ENCODE measurements at places on chromosomes 5 and 9.

DNA sequence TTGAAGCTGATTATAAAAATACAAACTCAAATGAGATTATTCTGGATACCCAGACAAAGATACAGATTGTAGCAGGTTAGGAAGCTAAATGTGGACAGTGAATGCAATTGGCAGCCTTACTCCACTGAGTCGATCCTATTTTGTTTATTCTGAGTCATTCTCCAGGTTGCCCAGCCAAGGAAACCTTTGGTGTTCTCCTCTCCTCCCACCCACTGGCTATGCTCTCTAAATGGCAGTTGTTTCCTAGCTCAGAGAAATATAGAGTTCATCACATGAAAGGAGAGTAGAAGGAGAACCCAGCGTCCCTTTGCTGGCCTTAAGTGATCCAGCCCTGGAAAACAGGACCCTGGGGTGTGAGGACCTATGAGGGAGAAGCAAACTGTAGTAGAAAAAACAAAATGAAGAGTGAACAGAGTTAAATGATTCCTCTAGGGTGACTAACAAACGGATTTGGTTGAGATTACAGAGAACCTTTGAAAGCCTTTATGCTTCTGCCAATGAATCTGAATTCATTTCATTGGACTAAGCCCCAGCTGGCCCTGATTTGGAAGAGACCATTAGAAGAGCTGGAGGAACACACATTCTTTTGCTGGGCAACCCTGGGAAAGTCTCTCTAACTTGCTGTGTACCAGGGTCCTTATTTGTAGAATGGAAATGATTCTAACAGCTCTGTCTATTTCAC, 95.1 kb downstream of the BRINP1 start:
- DNase-seq: no peak

GRCh38 chr9:134922066-134922931, 4.6 kb upstream of the FCN1 start:
- no peak for DNase-seq

GRCh38 chr9:113668061-113668460, 204.5 kb downstream of the RGS3 start:
- no peak for DNase-seq

- no peak for DNase-seq
Observed at GRCh38 chr9:133836001-133836758, 98.0 kb upstream of the SARDH start.

DNA sequence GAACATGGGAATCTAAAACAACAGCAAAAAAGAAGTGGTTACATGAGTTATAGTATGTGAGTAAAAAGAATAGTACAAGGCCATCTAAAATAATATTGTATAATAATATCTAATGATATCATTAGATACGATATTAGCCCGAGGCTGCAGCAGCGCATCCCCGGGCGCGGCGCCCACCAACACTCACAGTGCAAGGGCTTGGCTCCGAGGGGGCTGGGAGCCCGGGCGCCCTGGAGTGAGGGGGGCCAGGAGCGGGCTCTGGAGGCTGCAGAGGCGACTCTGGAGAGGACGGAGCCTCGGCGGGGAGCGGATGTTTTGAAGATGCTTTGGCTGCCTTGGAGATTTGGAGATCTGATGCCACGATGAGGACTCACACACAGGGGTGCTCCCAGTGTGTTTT, 68.1 kb upstream of the TMEM252 start:
- DNase-seq: no peak

- no peak for DNase-seq
Observed at GRCh38 chr5:76379316-76379715, 23.8 kb upstream of the IQGAP2 start.

GRCh38 chr5:178505639-178506407, 84.4 kb downstream of the COL23A1 start:
- no peak for DNase-seq

- no peak for DNase-seq
Observed at GRCh38 chr9:132986640-132987620, 8.4 kb downstream of the GFI1B start.

- DNase-seq: no peak
Observed at GRCh38 chr5:6175172-6175854, 203.0 kb downstream of the MED10 start.

- no peak for DNase-seq
Observed at GRCh38 chr5:84259283-84260045, 125.2 kb downstream of the EDIL3 start.

DNA sequence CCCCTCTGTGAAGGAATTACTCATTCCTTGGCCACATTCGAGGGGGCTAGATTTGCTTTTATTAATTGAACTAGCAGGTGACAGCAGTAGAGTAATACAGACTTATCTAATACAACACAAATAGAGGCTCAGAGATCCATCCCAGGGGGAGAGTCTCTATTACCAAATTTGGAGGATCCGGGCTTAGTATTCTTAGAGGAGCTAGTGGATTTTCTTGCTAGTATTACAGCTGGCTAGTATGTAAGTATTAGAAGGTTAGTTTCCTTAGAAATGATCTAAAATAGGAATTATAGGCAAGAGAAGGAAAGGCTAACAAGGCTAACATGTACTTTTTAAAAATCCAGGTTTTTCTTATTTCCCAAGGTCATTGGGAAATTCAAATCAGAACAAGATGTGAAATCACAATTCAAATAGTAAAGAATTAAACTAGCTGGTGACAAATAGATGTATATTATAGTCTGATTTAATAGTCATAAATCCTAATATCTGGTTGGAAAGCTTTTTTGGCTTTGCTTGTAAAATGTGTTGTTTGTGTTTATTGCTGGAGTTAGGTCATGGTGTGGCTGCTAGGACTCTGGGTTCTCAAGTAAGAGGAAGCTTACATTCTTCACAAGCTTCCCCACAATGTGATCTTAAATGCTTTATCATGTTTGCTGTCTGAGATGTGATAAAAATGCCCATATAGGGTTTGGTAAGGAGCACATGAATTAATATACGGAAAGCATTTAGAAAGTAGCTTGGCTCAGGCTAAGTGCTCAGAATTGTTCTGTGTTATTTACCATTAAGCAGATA, 160.4 kb upstream of the MPDZ start:
- no peak for DNase-seq

- DNase-seq: no peak
Observed at GRCh38 chr5:88736494-88736893, 146.5 kb downstream of the MEF2C start.

GRCh38 chr5:36571401-36572042, 34.9 kb upstream of the SLC1A3 start:
- no peak for DNase-seq

- DNase-seq: no peak
Observed at GRCh38 chr5:17203329-17204132, 13.9 kb upstream of the BASP1 start.

- DNase-seq: no peak
Observed at GRCh38 chr5:141641634-141642267, 5.0 kb downstream of the RELL2 start.

- DNase-seq: no peak
Observed at GRCh38 chr5:32687499-32687831, 23.7 kb upstream of the NPR3 start.

DNA sequence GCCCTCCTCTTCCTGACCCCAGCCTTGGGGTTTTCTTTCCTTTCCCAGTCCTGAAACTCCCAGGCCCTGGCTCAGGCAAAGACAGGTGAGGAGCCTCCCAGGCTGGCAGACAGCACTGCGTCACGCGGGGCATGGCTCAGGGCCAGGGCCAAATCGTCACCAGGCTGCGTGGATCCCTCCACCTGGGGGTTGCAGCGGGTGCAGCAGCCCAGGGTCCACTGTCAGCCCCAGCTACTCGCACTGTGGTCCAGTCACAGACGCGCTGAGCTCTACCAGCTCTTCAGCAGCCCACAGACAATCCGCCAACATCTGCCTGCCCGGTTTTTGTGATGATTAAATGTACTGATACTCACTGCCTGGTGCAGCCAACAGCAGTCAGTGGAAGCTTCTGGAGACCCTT, 12.1 kb downstream of the FAM78A start:
- no peak for DNase-seq

DNA sequence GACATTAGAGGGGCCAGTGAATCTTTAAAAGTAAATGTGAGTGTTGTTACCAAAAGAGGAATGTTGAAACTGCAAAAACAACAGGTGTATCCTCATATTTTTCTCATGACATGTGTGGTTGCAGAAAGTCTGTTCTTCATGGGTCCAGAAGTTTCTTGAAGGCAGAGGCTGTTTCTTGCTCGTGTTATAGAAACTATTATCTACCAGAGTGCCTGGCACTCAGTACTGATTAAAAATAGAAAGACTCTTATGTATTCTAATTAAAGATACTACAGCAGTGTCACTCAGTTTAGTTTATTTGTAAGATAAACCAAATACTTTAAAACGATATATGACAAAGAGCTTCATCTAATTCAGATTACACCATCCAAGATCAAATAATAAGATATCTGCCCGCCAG, 1864.2 kb upstream of the WWC1 start:
- DNase-seq: no peak

DNA sequence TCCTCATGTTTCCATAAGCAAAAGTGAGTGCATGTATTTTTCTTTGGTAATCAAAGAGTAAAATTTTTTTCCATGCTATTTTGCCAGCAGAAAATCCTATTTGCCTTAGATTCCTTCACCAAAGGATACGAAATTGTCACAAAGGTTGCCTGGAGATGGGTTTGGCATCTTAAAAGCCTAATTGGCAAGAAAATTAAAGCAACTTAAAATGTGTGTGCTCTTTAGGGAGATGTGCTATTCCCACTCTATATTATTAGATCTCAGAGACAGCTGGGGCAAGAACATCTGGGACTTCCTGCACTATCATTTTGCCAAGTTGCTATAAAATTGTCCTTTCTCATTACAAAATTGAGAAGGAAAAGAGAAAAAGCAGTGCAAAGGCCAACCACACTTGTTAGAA, 146.1 kb downstream of the PLCXD3 start:
- DNase-seq: no peak

DNA sequence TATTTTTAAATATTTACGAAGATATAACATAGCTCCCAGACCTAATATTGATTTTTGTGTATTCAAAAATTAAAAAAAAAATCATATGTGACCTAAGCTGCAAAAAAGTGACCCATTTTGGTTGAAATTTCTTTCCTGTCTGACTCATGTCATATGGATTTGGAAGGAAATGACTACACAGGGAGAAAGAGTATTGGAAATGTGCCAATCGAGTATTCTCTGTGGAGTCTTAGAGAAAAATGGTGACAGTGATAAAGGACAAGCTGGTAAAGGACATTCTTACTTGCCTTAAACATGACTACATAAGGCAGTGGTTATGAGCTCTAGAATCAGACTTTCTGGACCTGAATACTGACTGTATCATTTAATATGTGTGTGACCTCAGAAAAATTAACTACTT, 262.9 kb upstream of the PTPRD start:
- DNase-seq: no peak

- DNase-seq: no peak
Observed at GRCh38 chr5:144009116-144009515, 161.3 kb downstream of the YIPF5 start.

GRCh38 chr5:110752953-110753352, 14.1 kb downstream of the SLC25A46 start:
- DNase-seq: no peak

- no peak for DNase-seq
Observed at GRCh38 chr5:177443144-177443983, 3.2 kb upstream of the PRR7 start.
